AG10803 (cell line): ENCODE measurements at places on chromosomes 3 and 15.

- DNase-seq, result peak; percentile 29
Observed at GRCh38 chr15:76501726-76502125, 165.2 kb downstream of the ISL2 start.

DNA sequence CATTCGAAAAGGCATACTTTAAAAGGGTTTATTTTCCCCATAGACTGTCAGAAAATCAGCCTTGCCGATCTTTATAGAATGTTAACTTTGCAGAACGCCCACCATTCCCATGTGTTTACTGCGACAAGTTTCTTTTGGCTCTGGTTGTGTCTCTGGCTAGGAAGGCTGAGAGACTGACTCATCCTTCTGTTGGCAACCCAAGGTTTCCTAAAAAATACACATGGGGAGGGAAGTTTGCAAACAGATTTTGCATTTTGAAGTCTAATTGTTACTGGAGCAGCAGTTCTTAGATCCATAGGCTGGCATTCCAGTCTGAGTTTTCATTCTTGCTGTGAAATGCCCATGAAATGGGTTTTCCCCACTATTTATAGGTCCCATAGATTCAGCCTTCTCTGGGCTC, 37.9 kb upstream of the MINAR1 start:
- peak; percentile 57 for DNase-seq

GRCh38 chr3:53267766-53268165, 11.9 kb upstream of the TKT start:
- no peak for DNase-seq

GRCh38 chr3:1103525-1103924, 10.7 kb downstream of the CNTN6 start:
- no peak for DNase-seq
